Chondrocyte (in vitro differentiated cells): ENCODE measurements at places on chromosomes 2 and 18. TPM values are rescaled to one million over a fixed set of nuclear protein-coding genes. Genes with fewer than 3 reads are reported as not detected.

Gene SERPINB3
- total RNA-seq: not detected in 3 replicates

Gene SEPTIN10
- total RNA-seq: 80.9 to 90.9 TPM (median 86.1 TPM) in 3 replicates

Gene TRIM54
- total RNA-seq: not detected in 3 replicates

Gene CHRND
- total RNA-seq: not detected in 3 replicates

Gene PAIP2B
- total RNA-seq: 0.67 to 0.73 TPM (median 0.70 TPM) in 3 replicates

Gene TM4SF20
- total RNA-seq: not detected in 3 replicates

Gene POTEJ
- total RNA-seq: not detected in 3 replicates
